ENCODE measurements at places on chromosomes 16 and 17.

GRCh38 chr17:58228679-58229078 is 9.6 kb upstream of the MKS1 start:
- DNase-seq = no peak

- DNase-seq = no peak
Measured at GRCh38 chr16:65770752-65771151, 595.7 kb upstream of the CDH5 start.

GRCh38 chr17:17041018-17041521 is 1.2 kb upstream of the MPRIP start:
- DNase-seq = peak; percentile 77

- DNase-seq = no peak
Measured at GRCh38 chr16:64321881-64322280, 800.0 kb downstream of the CDH11 start.

DNA sequence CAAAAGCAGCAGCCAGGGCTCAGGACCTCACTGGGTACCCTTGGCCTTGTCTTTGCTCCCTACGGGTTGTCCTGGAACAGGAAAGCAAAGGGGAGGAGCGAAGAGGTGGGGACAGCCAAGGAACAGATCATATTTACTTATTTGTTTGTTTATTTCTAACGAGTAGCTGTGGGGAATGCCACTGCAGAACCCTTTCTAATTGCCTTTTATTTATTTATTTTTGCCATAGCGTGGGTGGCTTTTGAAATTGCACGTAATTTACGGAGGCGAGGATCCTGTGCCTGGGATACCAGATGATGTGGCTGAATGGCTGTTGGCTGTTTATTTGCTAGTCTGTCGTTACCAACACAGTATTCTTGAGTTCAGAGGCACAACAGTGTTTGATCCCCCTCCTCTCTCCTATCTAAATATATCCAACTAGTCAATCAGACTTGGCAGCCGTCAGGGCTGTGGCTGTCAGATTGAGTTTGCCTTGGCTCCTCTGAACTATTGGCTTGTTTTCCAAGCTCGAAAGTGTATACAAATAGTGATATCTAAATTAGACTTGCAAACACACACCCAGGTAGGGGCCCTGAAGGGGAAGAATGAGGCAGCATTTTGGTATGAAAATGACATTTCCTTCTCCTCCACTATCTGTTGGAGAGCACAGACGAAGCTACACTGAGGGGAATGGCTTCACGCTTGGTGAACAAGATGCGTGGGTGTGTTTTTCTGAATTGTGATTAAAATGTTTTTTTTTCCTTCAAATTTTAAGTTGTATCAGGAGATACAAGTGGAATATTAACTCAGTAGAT is 110.4 kb downstream of the MSI2 start:
- DNase-seq = no peak

DNA sequence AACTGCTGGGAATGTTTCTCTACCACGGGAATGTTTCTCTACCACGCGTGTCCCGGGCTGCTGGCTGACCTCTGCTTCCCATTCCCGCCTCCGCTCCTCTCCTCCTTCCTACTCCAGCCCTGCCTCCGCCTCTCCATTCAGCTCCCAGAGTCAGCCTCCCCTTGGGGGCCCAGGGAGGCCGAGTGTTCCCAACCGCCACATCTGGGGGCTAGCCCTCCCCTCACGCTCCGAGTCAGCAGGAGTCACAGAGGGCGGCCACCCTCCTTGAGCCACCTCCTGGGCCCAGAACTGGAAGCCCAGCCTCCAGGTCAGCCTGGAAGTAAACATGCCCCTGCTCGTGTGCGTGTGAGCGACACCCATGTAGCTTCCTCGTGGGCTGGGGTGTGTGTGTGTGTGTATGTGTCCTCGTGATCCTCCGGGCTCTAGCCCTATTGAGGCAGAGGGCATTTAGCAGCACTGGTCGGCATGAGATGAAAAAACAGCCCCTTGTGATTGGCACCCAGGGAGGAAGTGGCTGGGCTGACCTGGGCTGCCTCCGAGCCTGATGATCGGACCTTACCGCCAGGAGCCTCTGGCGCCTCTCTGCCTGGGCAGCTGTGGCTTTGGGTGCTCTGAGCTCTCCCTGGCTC is 7.3 kb downstream of the CYGB start:
- DNase-seq = no peak

GRCh38 chr17:76519048-76519966 is 18.1 kb upstream of the RHBDF2 start:
- DNase-seq = no peak

DNA sequence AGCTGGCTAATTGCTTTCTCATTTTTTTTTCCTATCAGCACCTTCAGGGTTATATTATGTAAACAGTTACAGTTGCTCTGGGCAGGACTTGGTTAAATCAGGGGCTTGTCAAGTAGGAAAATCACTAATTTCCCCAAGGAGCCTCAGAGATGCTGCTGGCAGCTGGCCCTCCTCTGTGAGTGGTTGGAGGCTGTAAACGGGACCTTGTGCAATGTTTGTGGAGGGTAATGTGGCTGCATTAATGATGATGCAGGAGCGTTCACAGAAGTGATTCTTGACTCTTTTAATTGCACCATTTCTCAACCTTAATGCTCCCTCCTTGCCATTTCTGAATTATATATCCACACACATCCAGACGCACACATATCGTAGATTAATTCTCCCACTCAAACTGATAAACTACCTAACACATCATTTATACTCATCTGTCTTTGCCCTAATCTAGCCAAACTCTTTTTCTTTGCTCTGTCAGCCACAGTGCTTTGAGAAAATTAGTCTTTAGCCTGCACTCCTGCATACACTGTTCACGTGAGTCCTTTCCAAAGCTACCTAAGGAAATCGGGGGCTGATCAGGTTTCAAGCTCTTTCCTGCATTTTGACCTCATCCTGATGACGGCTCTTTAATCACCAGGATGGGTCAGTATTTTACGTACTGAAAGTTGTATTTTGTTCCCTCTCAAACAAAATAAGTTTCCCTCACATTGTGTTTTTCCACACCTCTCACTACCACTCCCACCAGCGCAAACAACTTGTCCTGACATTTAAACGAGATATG is 154.4 kb upstream of the PIRT start:
- no peak for DNase-seq

GRCh38 chr17:20035501-20035900 is 26.3 kb downstream of the SPECC1 start:
- DNase-seq = no peak

DNA sequence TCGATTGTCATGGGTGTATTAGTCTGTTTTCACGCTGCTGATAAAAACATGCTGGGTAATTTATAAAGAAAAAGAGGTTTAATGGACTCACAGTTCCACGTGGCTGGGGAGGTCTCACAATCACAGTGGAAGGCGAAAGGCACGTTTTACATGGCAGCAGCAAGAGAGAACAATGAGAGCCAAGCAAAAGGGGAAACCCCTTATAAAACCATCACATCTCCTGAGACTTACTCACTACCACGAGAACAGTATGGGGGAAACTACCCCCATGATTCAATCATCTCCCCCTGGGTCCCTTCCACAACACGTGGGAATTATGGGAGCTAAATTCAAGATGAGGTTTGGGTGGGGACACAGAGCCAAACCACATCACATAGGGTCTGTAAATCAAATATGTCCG is 167.4 kb upstream of the XYLT1 start:
- DNase-seq = no peak

DNA sequence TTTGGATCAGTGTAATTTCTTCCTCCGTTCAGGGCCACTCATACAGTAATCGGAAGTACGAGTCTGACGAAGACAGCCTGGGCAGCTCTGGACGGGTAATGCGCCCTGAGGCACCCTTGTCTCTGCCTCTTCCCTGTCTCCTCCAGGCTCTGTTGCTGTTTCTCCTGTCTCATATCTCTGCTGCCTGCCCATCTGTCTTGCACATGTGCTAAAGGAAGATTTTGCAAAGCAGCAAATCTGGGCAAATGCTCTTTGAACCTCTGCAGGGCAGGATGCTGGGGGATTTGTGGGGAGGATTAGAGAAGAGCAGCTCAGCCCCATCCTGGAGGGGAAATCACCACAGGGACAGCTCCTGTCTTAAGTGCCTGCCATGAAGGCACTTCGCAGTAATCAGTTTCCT is 32.4 kb upstream of the POLR3E start:
- no peak for DNase-seq

DNA sequence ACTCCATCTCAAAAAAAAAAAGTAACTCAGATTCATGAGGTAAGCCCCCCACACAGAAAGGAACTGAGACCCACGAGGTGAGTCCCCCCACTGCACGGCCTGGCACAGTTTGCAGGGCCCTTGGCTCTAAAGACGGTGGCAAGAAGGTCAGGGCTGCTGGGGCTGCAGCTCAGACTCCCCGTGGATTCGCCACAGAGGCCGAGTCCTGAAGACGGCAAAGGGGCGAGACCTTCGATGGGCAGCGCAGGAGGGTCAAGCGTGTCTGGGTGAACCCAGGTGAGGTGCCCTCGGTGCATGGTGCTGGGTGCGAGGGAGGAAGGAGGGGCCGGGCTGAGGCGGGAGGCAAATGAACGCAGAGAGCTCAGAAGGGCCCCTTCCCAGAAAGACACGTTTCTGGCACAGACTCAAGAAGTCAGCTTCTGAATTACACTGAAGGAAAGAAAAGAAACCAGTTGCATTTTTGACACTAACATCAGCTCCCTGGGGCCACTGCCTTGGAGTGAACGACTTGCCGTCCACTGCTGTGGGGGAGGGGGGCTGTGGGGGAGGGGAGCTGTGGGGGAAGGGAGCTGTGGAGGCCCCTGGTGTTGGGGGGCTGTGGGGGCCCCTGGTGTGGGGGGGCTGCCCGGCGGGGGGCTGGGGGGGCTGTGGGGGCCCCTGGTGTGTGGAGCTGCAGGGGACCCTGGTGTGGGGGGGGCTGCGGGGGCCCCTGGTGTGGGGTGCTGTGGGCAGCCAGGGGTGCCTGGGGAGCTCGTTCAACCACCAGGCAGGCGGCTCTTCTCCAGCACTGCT is 69.8 kb upstream of the METRNL start:
- peak; percentile 13 for DNase-seq

GRCh38 chr17:59769887-59770286 is 62.4 kb downstream of the VMP1 start:
- DNase-seq = no peak

DNA sequence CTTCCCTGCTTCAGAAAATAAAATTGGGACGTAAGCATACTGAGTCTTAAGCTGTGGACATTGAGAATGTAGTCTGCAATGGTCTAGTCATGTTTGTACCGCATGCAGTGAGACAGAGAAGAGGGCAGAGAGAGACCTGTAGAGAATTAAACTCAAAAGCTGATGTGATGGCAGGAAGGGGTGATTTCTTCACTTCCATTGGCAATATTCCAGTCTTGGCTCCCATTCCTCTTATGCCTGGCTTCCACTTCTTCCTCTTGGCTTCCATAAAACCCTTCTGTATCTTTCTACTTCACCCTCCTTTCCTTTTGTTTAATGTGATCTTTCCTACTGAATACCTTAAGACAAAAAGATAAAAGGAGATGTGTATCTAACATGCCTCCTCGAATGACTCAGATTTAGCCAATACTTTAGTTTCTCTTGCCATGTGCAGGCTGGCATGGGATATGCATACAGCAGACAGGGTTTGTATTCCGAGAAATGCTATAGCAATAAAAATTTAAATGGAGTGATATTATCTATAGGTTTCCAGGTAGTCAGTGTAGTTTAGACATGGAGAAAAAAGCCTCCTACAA is 423.1 kb upstream of the DYNLRB2 start:
- no peak for DNase-seq

- no peak for DNase-seq
Measured at GRCh38 chr16:18003033-18003432, 333.5 kb downstream of the NPIPA8 start.

DNA sequence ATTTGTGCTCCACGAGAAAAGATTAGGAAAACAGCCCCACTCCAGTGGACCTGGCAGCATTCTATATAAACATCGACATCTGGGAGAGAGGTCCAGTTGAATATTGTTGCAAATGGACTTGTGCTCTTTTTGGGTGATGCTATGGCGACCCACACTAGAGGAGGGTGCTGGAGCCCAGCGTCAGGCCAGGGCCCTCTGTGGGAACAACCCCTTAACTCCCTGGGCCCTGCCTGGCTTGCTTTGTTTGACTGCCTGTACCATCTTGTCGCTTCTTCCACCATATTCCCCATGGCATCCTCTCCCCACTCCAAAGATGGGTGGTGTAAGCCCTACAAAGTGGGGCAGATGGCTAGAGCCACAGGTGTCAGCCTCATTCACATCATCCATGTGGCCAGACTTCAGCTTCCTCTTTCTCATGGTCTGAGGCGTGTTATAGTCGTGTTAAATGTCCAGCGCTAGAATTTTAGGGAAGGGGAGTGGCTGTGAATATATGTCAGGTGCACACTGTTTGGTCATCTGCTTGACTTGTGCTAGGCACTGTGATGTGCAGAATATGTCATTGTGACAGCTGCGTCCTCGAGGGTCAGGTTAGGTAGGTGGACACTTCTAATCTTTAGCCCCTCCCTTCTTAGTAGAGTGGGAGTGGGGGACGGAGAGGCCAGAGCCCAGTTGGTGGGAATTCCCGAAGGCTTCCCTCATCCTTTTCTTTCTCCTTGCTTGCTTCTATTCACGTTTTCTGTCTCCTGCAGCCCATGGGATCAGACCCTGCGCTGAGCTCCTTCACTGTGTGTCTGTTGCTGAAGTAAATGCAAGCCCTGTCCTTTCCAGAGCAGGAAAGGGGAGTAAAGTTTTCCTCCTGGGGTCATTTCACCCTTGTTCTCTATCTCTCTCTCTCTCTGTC is 49.8 kb downstream of the MPRIP start:
- DNase-seq = no peak

GRCh38 chr16:77905374-77905920 is 116.9 kb upstream of the CLEC3A start:
- no peak for DNase-seq

DNA sequence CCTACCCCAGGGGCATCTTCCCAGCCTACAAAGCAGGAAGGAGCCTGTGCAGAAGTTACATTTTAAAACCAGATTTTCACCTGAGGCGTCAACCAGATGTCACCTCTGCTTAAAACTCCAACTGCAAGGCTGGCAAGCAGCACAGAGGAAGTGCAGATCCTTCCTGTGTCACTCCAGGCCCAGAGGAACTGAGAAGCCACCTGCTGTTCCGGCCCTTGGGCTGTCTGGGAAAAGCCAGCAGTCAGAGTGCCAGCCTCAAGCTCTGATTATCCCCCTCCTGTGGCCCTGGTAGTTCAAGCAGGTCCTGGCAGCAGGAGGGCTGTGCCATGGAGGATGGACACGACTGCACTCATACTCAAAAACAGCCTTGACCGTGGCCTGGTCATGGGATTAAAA is 10.2 kb downstream of the POLR2C start:
- no peak for DNase-seq

Data from fibroblast of skin of back (primary cell).